ENCODE measurements at places on chromosomes 11 and 22.

DNA sequence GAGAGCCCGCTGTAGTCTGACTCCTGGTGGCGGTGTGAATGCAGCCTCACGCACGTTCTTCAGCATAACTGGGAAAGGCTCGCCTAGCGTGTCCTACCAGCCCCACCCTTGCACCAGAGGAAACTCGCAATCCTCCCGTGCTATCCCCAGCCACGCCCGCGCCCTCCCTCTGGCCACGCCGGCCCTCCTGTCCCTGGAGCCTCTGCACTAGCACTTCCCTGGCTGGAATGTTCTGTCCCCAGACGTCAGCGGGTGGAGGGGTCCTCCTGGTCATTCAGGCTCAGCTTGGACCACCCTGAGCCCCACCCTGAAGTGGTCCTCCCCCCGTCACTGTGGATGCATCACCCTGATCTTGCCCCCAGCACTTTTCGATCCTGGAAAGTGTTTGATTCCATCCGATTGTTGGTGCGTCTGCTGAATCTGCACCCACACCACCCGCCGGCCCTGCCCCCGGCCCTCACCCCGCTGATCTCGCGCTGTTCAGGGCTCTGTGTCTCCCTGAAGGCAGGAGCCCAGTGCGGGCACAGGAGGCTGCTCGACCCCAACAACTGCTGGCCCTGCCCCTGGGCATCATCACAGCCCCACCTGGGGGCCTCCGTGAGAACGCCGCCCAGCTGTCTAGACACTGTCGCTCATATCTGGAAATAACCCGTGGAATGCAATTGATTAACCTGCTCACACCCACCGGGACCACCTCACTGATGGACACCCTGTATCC is 437.0 kb downstream of the TBC1D22A start:
- DNase-seq, result no peak

DNA sequence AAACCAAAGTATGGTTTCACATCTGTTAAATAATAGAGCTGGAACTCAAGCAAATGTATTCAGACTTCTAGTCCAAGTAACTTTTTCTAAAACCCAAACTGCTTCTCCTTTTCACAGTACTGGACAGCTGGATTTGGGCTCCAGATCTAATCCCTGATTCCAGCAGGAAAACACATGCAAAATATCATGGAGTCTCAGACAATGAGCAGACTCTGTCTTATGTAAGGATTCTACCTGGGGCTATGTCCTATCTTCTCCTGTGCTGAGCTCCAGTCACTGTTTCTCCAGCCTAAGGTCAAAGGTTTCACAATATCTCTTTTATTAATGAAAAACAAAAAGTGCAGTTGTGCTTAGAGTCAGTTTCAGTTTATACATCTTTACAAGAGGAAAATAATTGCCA is 83.2 kb upstream of the EED start:
- no peak for DNase-seq

- no peak for DNase-seq
These were observed 301.8 kb upstream of the FAT3 start for GRCh38 chr11:91922846-91923245.

DNA sequence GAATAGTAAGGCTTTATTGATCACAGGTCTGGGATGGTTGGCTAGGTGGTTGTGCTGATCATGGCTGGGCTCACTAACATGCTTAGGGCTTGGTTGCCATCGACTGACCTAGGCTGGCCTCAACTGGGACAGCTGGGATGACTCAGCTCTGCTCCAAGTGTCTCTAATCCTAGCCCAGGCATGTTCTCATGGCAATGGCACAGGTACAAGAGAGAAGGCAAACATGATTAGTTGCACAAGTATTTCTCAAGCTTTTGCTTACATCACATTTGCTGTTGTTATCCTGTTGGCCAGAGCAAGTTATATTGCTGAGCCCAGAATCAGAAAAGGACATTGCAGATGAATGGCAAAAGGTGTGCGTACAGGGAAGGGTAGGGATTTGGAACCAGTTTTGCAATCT is 68.5 kb upstream of the SLC35C1 start:
- peak; percentile 56 for DNase-seq

DNA sequence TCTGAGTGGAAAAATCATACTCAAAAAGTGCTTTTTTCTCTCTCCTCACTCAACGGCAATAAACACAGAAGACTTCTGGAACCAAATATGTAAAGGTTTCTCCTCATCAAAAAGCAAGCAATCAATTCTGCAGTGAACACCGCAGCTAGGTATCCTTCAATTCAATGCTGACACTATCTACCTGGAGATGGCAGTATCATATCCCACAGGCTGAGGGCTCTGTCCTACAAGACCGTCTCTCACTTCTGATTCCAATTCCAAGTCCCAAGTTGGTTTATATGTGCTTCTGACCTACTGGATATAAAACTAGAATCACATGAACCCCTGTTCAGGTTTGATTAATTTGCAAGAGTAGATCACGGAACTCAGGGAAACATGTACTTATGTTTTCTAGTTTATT is 59.7 kb upstream of the LUZP2 start:
- no peak for DNase-seq

DNA sequence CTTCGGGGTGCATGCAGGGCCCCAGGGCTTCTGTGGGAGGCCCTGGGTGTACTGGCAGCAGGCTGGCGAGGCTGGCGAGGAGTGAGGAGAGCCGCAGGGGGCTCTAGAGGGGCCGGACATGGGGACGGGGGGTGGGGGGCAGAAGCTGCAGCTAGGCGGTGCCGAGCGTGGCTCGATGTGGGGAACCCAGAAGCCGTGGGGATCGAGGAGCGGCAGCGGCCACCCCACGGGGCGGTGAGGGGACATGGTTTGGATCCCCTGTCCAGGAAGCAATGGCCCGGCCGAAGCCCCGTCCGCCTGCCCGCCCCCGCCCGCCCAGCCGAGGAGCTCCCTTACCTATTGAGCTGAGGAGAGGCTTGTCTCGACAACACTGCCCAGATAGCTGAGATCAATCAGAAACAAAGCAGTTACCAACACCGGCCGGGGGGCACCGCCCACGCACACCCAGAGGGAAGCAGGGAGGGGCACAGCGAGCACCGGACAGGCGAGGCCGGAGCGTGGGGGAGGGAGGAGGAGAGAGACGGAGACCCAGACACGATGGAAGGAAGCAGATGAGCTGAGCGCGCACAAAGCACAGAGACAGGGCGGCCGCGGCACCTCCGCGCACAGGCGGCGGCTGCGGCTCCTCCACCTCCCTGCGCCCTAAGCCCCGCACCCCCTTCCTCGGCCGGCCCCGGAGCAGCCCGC is 38.7 kb downstream of the IGSF9B start:
- DNase-seq, result no peak

Data from GM23248 (cell line).